ENCODE measurements at places on chromosomes 4 and X.
A peak's percentile ranks its signal among the peaks of the same experiment; 100 is the strongest.

GRCh38 chrX:14872355-14872754 lies 514 bp downstream of the FANCB start:
- no peak for DNase-seq

GRCh38 chr4:56424697-56425514 lies 10.5 kb downstream of the PPAT start:
- peak; percentile 43 for DNase-seq

GRCh38 chr4:170089668-170090351 lies at the start of gene AADAT:
Gene AADAT, minus strand, starts transcription at chr4:170089956. Its CDS starts 266 bp downstream, at chr4:170089690.
- DNase-seq: no peak

DNA sequence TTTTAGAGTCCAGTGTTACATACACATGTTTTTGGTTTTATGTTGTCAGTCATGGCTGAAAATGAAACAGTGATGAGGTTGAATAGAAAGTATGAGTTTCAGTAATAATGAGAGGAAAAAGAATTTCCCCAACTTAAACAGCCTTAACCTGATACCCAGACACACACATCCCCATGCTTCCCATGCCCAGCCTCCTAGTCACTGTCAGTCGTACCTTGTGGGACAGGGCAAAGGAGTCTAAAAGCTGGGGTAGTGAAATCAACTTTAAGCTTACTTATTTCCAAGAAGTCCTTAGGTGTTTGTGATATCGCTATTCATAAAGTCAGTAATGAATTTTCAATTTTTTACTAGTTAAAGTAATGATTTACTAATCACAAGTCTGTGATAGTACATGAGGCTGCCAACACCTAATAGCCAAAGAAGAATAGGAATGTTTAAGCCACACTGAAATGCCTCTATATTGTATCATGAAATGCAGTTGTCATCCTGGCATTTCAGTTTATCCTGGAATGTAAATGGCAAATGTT lies 24.3 kb upstream of the GPR34 start:
- no peak for DNase-seq

- DNase-seq: no peak
These were observed 376.9 kb upstream of the CTSO start for GRCh38 chr4:156330436-156331031.

DNA sequence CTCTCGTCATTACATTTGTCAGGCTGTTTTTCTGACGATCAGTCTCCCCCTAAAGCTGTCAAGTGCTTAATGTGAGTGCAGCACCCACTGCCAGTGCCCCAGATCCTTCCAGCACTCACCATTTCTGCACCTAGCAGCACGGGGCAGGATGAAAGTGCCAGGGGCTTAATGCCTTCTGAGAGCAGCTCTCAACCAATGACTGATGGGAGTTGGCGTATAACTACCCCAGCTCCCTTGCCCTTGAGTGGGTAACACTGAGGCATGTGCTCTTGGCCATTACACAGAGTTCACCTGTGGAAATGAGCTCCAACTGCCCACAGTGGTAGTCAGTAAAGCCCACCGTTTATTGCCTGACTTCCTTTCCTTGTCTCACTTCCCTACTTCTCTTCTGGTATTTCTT lies 226.2 kb upstream of the BCOR start:
- no peak for DNase-seq

DNA sequence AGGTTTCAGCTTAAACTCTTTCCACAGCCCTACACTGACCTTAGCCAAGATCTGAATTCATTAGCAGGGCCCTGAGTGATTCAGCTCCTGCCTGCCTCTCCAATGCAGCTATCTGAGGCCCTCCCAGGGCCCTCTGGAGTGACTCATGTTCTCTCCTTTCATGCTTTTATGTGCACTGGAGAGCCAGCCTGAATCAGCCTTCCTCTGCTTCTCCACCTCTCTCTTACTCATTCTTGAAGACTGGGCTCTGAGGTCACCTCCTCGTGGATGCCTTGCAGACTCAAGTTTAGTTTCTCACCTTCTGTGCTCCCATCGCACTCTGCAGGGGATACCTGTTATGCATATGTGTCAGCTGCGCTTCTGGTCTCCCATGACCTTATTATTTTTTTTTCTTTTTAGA lies 3.1 kb upstream of the OCIAD2 start:
- DNase-seq: no peak

DNA sequence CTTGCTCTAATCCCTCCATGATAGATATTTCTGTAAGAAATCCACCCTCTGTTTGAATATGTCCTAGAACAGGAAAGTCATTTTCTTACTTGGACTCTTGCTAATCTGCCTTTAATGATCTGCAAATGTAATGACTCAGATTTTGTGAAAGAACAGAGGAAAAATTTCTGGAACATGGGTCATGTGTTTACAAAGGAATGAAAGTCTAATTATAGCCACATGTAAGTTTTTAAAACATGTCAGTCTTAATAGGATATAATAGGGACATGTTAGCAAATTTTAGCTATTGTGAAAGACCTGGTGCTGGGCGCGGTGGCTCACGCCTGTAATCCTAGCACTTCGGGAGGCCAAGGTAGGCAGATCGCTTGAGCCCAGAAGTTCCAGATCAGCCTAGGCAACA lies 47.6 kb downstream of the GRK4 start:
- no peak for DNase-seq

DNA sequence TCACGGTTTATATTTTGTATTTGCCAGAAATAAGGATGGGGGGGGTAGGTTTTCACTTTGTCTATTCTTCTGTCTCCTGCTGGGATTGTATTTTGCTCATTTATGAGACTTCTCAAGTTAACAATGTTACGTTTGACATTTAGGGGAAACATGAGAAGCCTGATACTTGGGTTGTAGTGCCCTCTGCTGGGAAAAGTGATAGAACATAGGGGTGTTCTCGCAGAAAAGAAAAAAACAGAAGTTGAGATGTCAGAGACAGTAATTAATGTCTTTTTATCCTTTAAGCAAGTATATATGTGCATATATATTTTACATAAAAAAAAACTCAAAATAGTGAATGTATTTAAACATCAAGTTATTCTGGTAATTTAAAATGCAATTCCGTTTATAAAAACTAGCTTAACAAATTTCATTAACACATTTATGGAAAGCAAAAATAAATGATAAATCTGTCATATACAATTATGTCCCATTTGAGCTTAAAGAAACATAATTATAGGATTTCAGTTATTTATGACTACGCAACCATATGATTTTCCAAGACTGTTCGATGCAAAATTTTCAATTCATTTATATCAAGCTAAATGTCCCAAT lies 46.0 kb upstream of the TMPRSS11F start:
- DNase-seq: no peak
